ENCODE measurements at places on chromosomes 5 and 9.

DNA sequence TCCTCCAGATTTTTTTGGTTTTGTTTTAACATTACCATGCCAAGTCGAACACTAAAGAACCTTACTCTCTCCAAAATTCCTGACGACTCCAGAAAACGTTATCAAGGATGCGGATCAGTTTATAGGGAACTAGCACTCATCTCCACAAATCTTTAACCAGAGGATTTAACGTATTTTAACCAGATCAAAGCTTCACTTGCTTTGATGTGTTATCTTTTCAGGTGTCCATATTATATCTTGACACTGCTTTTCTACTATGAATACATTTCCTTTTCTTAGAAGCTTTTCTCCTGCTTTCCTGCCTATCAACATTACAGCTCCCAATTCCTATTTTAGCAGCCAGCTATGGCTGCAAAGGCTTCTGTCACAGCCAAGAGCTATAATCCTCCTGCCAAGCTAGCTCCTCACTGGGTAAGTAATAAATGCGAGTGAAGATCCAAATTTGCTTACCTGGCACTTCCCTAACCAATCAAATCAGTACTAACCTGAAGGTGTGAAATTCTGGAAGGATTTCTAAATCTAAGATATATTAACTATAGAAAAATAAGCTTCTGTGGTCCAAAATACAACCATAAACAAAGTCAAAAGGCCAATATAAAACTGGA, 60.2 kb downstream of the CDC14B start:
- DNase-seq, result no peak

GRCh38 chr5:135085133-135085935, 51.3 kb upstream of the PITX1 start:
- DNase-seq, result peak; percentile 77

GRCh38 chr5:172713113-172713808, 57.7 kb downstream of the DUSP1 start:
- DNase-seq, result peak; percentile 33

GRCh38 chr5:74903165-74903787, 37.1 kb upstream of the FAM169A start:
- DNase-seq, result peak; percentile 15

DNA sequence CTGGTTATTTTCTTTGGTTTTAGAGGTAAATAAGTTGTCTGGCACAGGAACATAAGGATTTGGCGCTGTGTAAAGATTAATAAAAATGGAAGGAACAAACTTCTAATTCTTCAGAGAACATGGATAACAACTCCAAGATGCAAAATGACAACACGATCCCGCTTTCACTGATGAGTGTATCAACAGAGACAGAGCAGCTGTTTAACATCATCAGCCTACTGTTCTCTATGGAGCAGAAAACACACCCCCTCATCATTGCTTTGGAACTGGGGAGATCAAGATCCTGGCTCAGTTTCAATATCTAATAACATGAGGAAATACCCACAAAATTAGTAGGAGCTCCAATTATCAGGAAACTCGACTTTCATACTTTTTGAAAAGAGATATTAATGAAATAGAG, 8.3 kb upstream of the GAS1 start:
- DNase-seq, result no peak
